ENCODE measurements at places on chromosomes 5 and 9. TPM values are rescaled to one million over a fixed set of nuclear protein-coding genes. Genes with fewer than 3 reads are reported as not detected.

DNA sequence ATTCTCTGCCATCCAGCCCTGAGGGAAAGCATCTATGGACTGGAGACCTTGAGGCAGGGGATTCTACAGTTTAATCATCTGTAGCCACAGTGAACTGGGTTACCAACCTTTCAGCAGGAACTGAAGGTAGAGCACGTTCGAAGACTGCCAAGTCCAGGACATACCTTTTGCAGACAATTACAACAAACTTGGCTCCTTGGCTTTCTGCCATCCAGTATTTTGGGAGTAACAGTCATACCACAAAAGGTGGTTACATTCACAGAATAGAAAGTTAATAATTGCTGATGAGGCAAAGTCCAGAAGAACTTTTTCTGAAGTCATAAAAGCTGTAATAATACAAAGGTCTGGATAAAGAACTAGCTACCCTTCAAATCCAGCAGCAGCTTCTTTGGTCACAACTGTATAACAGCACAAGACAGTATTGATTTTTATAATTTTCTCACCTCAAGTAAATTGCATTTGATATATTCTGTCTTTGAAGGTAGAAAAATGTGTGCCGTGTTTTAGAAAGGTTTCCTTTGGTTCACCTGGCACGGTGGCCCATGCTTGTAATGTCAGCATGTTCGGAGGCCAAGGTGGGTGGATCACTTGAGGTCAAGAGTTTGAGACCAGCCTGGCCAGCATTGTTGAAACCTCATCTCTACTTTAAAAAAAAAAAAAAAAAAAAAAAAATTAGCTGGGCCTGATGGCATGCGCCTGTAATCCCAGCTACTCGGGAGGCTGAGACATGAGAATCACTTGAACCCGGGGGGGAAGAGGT, 236.6 kb downstream of the NR3C1 start:
- H3K27ac ChIP-seq: no peak overlapping the region
- no peak overlapping the region for H3K4me3 ChIP-seq
- no peak for DNase-seq
- H3K27me3 ChIP-seq: no peaks in the 10 kb centered on the region
- H3K36me3 ChIP-seq: peaks cover 6% of the 10 kb centered on the region

DNA sequence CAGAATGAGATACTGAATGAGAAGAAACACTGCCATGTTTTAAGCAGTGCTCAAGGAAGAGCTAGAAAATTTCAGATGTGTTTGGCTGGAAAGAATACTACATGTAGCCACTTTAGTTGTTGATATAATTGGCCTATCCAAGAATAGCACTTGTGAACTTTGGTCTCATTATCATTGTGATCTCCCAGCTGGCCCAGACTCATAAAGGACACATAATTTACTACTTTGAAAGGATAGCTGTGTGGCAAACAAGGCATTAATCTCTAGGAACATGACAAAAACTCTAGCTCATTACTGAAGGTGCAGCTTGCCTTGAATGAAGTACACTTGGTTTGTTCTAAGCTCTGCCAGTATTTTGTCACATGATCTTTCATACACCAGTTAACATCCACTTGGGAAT, 356.3 kb downstream of the CSNK1G3 start:
- H3K27ac ChIP-seq: no peak overlapping the region
- no peaks in the 10 kb centered on the region for H3K4me1 ChIP-seq
- no peaks in the 10 kb centered on the region for H3K36me3 ChIP-seq
- H3K27me3 ChIP-seq: no peaks in the 10 kb centered on the region
- H3K4me3 ChIP-seq: no peak overlapping the region

- H3K27me3 ChIP-seq: peaks cover 13% of the 10 kb centered on the region
- no peak overlapping the region for H3K4me3 ChIP-seq
- no peak for DNase-seq
- H3K4me1 ChIP-seq: no peaks in the 10 kb centered on the region
- no peak overlapping the region for H3K27ac ChIP-seq
Measured at GRCh38 chr5:58751222-58751837, 168.5 kb downstream of the RAB3C start.

DNA sequence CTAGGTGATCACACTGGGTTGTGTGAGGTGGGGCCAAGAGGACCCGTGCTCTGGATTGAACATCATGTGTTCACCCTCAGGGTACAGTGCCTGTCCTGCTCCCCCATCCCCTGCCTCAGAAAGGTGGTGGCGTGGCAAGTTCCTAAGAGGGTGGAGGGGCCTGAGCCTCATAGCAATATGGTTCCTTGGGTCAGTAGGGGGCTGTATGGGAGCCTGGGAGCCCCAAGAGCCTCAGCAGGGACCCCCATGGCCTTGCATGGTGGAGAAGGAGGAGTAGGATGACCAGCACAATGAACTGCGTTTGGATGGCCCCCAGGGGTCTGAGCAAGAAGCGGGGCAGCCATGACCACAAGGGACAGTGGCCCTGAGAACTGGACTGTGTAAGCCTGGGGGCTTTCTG, 89.6 kb upstream of the SHB start:
- no peak for DNase-seq
- no peaks in the 10 kb centered on the region for H3K36me3 ChIP-seq
- H3K4me3 ChIP-seq: no peak overlapping the region
- no peak overlapping the region for H3K27ac ChIP-seq
- no peaks in the 10 kb centered on the region for H3K4me1 ChIP-seq

GRCh38 chr9:89664010-89664409, 59.2 kb downstream of the GADD45G start:
- H3K36me3 ChIP-seq: no peaks in the 10 kb centered on the region
- no peak overlapping the region for H3K4me3 ChIP-seq
- peaks cover 20% of the 10 kb centered on the region for H3K4me1 ChIP-seq
- H3K27me3 ChIP-seq: peaks cover 12% of the 10 kb centered on the region

DNA sequence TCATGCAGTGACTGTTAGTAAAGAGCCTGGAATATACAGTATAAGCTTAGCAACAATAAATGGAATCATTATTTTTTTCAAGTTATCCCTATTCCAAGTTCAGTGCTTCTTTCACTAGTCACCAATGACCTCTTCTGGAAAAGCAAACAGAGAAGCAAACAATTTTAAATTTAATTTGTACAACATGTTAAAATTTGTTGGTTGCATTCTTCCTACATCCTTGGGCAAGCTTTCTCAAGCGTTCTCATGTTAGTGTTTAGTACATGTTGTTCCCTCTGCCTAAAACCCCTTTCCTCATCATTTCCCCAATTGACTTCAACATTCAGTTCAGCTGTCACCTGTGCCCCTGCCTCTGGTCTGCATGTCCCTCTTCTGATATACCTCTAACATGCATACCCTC, 123.4 kb downstream of the SEC61B start:
- no peak for DNase-seq
- no peaks in the 10 kb centered on the region for H3K36me3 ChIP-seq
- no peak overlapping the region for H3K4me3 ChIP-seq
- H3K27ac ChIP-seq: no peak overlapping the region

- H3K27ac ChIP-seq: no peak overlapping the region
- H3K4me3 ChIP-seq: no peak overlapping the region
- H3K36me3 ChIP-seq: no peaks in the 10 kb centered on the region
- DNase-seq: no peak
Measured at GRCh38 chr5:90477073-90477472, 2.4 kb downstream of the POLR3G start.

GRCh38 chr5:43802119-43802518, 199.1 kb downstream of the NNT start:
- no peak overlapping the region for H3K4me3 ChIP-seq
- no peaks in the 10 kb centered on the region for H3K4me1 ChIP-seq
- H3K36me3 ChIP-seq: no peaks in the 10 kb centered on the region
- no peak for DNase-seq

DNA sequence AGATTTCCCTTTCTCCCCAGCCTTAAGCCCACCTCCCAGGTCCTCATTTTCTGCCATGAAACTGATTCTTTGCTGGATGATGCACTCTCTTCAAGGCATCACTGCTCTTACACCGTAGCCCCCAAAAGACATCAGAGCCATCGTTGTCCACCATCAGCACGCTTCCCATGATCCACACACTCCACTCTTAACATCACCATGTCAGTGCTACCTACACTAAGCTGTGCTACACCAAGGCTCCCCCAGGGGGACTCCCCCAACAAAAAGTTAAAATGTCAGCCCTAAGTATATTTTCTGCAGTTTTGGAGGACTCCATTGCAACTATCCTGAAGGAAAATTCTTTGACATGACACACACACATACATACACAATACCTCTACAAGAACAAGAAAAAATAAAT, 34.1 kb upstream of the KIF2A start:
- H3K27ac ChIP-seq: no peak overlapping the region
- peaks cover 13% of the 10 kb centered on the region for H3K36me3 ChIP-seq
- peaks cover 33% of the 10 kb centered on the region for H3K4me1 ChIP-seq

DNA sequence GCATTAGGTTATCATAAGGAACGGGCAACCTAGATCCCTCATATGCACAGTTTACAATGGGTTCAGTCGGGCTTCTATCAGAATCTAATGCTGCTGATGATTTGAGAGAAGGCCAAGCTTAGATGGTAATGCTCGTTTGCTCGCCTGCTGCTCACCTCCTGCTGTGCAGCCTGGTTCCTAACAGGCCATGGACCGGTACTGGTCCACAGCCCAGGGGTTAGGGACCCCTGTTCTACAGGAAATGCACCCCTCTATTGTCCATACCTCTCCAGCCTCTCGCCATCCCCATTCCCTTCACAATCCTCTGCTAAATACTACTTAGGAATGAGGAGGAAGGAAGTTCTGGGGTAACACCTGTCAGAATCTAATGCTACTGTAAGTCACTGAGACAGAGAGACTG, 75.1 kb downstream of the OXCT1 start:
- peaks cover 2% of the 10 kb centered on the region for H3K4me1 ChIP-seq
- H3K27ac ChIP-seq: no peak overlapping the region
- H3K27me3 ChIP-seq: no peaks in the 10 kb centered on the region
- no peak overlapping the region for H3K4me3 ChIP-seq
- H3K36me3 ChIP-seq: peaks cover 23% of the 10 kb centered on the region

DNA sequence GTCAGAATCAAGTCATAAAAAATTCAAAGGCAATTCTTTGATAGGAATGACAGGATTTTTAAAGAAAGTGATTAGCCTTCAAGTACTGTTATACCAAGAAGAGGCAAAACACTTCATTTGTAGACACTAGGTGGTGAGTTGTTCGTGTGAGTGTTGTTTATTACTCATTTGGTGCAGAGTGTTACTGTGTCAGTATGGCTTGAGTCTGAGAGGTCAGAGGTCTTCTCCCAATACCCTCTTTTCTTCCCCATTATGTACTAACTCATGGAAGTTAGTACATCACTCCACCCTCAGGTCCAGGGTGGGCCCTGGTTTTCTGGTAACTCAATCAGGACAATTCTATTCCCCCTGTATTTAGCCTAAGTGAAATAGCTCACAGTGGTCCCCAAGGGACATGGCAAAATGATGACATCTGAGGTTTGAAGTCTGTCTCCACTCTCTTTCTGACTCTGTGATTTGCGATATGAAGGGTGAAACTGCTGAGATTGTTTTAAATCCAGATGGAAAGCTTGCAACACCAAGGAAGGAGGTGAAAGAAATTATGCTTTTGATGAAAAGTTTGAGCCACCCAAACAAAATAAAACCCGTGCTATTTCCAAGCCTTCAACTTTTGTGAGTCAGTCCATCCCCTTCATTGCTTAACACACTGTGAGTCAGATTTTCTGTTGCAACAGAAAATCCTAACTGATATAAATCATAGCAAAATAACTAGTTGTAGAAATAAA, 56.8 kb downstream of the NUDT12 start:
- no peak overlapping the region for H3K27ac ChIP-seq
- H3K27me3 ChIP-seq: peaks cover 2% of the 10 kb centered on the region
- no peak overlapping the region for H3K4me3 ChIP-seq

DNA sequence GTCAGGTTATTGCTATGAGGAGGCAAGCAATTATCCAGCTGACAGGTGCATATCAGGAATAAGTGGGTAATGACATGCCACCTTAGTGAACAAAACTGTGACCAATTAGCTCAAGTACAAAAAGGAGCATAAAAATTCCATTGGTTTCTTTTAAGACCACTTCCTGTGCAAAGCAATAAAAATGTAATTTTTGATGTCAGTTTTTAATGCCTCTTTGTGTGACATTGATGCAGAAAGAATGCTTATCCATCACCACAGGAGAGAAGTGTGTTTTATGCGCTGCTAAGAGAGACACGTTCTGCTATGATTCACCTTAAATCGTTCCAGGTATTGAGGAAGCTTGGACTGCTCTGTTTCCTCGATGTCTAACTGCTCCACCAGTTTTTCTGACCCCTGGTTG, 96.7 kb downstream of the MRPS27 start:
- H3K4me3 ChIP-seq: no peak overlapping the region
- peaks cover 71% of the 10 kb centered on the region for H3K36me3 ChIP-seq
- H3K27ac ChIP-seq: no peak overlapping the region

DNA sequence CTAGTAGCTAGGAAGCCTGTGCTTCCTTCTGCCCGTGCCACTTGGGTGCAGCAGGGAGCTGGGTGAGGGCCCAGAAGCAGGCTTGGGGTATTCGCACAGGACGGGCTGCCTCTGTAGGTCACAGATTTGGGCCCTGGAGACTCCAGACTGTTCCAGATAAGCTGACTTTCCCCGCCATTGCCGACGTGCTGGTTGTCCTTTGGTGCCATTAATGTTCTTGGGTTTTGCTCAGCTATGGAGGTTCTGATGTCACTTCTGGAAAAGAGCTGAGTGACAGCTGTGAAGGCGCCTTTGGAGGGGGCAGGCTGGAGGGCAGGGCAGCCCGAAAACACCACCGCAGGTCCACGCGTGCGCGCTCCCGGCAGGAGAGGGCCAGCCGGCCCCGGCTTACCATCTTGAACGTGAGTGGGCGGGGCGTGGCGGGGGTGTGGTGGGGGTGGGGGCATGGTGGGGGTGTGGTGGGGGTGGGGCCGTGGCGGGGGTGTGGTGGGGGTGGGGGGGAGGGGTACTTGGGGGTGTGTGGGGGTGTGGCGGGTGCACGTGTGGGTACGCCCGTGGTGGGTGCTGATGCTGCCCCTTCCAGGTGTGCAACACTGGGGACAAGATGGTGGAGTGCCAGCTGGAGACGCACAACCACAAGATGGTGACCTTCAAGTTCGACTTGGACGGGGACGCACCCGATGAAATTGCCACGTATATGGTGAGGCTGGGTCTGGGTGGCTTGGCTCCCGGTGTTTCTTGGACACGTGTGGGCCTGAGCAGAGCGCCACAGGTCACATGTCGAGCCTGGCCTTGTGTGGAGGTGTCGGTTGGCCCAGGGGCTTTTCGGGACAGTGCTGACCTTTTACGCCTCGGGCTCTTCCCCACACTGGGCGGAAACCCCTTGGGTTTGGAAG, 79.6 kb downstream of the WNK2 start:
- H3K4me1 ChIP-seq: peaks cover 9% of the 10 kb centered on the region
- peak; percentile 8 for DNase-seq
- no peak overlapping the region for H3K27ac ChIP-seq
- H3K27me3 ChIP-seq: no peaks in the 10 kb centered on the region

GADD45G gene
- 7.4 TPM for total RNA-seq

CD180 gene
- total RNA-seq: not detected

FIBCD1 gene
- total RNA-seq: not detected

SPINK7 gene
- total RNA-seq: not detected

KIF24 gene
- 11.4 TPM for total RNA-seq
